ENCODE measurements at places on chromosomes 4 and X.

- no peak for DNase-seq
These were observed 77.5 kb upstream of the ENPP6 start for GRCh38 chr4:184295206-184295605.

DNA sequence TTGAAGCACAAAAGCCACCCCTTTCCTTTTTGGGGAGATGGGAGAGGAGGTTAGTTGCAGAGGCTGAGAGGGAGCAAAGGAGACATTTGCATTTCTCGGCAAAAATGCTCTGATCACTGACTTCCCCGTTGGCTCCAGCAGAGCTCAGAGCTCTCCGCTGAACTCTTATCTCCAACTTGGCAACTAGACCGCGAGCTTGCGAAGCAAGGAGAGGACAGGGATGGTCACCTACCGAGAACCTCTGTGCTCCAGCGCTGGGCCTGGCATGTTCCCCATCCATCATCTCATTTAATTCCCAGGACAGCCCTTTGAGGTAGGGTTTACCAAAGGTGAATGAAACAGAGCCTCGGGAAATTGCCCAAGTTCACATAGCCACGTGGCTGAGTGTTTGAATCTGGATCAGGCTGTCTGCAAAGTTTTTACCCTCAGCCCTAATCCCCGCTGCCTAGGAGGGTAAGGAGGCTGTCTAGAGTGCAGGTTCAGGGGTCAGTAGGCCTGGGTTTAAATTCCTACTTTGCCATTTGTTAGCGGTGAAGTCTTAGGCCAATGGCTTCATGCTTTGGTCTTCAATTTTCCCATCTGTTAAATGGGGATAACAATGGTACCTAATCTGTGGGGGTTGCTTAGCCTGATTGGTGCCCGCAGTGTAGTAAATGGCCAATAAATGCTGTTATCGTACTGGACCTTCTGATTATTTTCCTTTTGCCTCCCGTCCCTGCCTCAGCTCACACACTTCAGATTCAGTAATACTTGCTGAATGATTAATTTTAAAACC lies 3.8 kb upstream of the CITED1 start:
- DNase-seq: no peak

DNA sequence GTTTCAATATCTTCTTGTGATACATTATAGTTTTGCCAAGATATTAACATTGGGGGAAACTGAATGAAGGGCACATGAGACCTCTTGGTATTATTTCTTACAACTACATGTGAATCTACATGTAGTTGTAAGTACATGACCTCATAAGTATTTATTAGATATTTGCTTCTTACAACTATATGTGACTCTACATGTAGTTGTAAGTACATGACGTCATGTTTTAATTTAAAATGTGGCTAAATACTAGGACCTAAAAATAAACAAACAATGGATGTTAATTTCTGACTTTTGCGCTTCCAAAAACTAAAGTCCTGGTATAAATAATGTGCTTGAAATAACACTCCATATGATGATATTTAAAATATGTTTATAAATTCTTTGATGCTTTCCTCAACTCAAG lies 190.2 kb downstream of the CBLL2 start:
- no peak for DNase-seq

DNA sequence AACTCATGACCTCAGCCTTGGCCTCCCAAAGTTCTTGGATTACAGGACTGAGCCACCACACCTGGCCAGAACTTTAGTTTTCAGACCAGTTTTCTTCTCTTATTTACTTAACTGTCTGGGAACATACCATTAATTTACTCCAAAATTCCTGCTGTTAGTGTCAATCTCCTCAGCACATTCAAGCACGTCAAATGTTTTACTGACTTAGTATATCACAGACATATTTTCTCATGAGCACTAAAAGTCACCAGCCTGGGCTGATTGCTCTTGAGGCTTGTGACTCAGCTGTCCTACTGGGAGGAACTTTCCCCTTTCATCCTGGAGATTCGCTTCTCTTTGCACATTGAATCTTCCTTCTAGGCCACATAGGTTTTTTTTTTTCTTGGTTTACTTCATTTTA lies 109.6 kb downstream of the PCDH18 start:
- no peak for DNase-seq

DNA sequence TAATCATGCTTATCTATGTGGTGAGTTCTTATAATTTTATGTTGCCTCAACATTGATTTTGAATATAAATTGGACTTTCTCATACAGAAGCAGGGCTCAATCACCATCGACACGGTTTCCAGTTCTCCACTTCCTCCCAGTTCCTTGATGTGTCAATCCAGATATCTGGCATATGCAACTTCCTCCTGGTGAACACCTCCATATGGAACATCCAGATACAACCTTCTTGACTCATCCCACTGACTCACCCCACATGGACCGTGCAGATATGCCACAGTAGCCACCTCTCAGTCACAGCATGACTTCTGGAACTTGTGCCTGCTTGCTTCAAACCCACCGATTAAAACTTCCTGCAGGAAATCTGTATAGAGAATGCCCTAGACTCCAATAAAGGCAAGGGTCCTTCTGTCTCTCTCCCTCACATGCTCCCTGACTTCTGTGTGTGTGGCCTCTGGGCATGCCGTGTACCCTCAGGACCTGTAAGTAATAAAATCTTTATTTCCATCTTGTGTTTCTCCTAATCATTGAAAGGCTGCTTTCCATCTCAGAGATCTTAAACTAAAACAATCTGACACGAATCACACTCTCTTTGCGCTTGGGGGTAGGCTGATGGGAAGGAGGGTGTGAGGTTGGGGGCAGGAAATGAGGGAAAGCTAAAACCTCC lies 67.0 kb downstream of the HTRA3 start:
- DNase-seq: peak; percentile 76

DNA sequence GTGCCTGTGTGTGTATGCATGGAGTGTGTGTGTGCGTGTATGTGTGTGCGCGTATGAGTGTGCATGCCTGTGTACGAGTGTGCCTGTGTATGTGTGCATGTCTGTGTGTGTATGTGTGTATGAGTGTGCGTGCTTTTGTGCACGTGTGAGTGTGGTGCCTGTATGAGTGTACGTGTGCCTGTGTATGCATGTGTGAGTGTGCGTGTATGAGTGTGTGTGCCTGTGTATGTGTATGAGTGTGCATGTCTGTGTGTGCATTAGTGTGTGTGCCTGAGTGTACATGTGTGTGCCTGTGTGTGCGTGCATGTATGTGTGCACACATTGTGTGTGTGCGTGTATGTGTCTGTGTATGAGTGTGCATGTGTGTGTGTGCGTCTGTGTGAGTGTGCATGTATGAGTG lies 5.7 kb downstream of the DOK7 start:
- no peak for DNase-seq

DNA sequence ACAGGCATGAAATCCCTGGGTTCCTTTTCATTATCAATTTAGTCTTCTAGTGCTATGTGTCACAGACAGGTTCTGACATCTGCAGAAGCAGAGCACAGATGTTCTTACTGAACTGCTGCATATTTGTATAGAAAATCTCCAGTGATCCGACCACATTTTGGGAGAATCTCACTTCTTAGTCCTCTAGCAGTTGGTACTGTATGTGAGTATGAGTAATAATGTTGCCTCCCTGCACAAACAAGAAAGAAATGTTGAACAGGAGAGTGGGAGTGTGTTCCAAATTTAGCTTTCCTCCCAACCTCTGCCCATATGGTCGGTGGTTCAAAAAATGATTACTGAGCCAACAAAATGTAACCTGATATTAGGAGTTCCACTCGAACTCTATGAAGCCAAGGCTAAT lies 165.3 kb upstream of the GPC4 start:
- no peak for DNase-seq

- DNase-seq: peak; percentile 48
These were observed 9.5 kb downstream of the AMBN start for GRCh38 chr4:70601422-70602039.

DNA sequence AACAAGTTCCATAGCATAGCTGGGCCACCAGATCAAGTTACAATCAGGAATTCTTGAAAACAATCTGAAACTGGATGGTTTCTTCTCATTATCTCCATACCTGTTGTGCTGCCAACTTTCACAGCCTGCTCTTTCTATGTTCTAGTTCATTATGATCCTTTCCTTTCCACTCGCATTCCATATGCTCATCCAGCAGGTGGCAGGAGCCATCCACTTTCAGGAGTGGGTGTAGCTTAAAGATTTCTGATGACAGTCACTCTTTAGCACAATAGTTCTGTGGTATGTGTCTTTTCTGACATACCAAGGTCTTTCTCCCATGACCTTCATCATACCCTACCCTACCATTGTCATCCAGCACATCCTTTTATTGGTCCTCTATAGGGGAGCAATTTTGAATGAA lies 46.4 kb downstream of the PAGE2 start:
- DNase-seq: peak; percentile 16

- no peak for DNase-seq
These were observed 18.7 kb downstream of the FAM184B start for GRCh38 chr4:17762726-17763125.

DNA sequence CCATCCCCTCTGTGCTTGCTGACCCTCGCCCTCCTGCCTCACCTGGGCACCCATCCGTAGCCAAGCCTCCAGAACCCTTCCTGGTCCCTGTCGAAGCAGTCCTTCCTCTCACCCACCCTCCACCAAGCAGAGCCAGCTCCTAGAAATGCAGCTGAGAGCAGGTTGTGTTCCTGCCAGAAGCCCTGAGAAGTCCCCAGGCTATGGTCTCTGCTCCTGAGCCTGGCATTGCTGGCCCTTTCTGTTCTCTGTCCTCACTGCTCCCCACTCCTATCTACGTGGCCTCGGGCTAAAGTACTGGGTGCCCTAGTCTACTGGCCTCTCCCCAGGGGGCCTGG lies 2.1 kb upstream of the CPZ start:
- no peak for DNase-seq

DNA sequence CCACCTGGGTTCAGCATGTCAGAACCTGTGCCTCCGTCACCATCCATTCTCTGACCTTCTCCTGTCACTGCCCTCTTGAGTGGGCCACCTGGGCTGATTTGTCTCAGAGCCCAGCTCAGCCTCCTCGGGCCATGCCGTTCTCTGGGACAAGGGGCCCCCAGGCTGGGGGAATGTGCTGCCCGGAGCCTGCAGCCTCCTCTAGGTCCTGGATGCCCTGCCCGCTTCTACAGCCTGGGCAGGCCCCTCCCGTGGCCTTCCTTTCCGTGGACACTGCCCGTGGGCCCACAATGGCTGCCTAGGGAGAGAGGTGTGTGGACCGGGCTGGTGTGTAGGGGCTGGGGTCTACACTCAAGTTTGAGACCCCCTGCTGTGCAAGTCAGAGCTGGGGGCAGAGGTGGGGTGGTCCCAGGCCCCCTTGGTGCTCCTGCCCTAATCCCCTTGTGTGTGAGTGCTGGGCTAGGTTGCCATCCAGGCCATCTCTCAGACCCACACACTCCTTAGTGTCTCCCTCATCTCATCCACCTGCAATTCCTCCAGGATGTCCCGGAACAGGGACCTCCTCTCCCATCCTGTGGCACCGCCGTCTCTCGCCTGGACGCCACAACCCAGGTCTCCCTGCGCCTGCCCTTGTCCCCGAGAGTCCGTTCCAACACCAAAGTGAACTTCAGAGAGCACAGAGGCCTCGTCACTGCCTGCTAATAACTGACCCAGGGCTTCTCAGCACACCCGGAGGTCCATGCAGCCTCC lies 12.4 kb downstream of the PSAPL1 start:
- no peak for DNase-seq

- DNase-seq: no peak
These were observed 178.5 kb downstream of the CBR4 start for GRCh38 chr4:168831585-168831918.

- DNase-seq: no peak
These were observed 353.5 kb downstream of the CHIC1 start for GRCh38 chrX:73916489-73916888.

DNA sequence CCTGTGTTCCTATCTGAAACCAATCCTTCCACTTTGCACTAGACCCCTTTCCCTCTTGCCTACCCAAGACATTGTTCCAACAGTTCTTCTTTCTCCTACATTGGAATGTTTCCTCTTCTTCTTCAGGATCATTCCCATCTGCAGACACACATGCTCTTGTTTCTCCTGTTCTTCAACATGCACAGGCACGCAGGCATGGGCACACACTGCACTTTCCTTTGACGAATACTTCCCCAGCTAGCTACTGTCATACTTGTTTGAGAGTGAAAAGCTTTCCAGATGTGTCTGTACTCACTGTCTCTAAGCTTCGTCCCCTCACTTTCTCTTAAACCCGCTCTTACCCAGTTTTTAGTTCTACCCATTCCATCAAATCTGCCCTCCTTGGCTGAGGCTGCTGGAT lies 31.8 kb upstream of the ERVMER34-1 start:
- no peak for DNase-seq

DNA sequence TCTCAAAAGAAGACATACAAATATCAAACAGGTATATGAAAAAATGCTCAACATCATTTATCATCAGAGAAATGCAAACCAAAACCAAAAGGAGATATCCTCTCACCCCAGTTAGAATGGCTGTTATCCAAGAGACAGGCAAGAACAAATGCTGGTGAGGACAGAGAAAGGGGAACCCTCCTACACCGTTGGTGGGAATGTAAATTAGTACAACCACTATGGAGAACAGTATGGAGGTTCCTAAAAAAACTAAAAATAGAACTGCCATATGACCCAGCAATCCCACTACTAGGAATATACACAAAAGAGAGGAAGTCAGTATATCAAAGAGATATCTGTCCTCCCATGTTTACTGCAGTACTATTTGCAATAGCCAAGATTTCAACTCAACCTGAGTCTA lies 83.5 kb downstream of the CDS1 start:
- no peak for DNase-seq

DNA sequence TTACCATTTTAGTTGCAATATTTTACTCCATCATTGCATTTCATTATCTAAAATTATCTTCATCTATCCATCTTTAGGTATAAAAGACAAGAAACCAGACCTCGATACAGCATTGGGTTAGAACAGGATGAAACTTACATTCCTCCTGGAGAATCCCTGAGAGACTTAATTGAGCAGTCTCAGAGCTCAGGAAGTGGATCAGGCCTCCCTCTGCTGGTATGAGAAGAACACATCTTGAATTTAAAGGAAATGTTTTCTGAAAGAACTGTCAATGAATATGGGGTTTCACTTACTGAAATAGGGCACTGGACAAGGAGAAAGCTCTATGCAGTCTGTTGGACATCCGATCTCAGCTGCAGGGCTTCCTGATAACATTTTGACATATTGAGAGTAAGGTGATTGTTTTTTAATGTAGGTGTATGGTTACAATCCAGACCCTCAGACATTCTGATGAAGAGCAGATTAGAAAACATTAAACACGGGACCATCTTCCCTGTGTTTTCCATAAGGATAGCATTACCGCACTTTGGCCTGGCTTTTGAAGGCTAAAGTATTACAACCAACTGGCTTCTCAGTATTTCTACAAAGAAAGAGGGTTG lies 367.2 kb downstream of the BMPR1B start:
- peak; percentile 59 for DNase-seq

DNA sequence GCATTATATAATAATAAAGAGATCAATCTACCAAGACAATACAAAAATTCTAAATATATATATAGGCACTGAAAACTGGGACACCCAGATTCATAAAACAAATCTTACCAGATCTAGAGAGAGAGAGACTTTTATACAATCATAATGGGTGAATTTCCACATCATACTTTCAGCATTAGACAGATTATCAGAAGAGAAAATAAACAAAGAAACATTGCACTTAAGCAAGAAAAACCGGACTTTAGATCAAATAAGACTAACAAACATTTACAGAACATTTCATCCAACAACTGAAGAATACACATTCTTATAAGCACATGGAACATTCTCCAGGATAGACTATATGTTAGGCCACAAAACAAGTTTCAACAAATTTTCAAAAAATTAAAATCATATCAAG lies 245.1 kb downstream of the INPP4B start:
- no peak for DNase-seq

GRCh38 chrX:14851526-14851925 lies 21.3 kb downstream of the FANCB start:
- DNase-seq: no peak

Data from kidney capillary endothelial cell (primary cell).